Memory B cell (primary cell): ENCODE measurements at places on chromosomes 1 and 21.

- no peak for DNase-seq
Measured at GRCh38 chr21:42376338-42376982, 10.1 kb upstream of the TFF1 start.

DNA sequence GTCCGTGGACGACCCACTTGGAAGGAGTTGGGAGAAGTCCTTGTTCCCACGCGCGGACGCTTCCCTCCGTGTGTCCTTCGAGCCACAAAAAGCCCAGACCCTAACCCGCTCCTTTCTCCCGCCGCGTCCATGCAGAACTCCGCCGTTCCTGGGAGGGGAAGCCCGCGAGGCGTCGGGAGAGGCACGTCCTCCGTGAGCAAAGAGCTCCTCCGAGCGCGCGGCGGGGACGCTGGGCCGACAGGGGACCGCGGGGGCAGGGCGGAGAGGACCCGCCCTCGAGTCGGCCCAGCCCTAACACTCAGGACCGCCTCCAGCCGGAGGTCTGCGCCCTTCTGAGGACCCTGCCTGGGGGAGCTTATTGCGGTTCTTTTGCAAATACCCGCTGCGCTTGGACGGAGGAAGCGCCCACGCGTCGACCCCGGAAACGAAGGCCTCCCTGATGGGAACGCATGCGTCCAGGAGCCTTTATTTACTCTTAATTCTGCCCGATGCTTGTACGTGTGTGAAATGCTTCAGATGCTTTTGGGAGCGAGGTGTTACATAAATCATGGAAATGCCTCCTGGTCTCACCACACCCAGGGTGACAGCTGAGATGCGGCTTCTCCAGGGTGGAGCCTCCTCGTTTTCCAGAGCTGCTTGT, 32.4 kb downstream of the PRMT2 start:
- no peak for DNase-seq

- DNase-seq: no peak
Measured at GRCh38 chr1:8565802-8566201, 247.9 kb downstream of the SLC45A1 start.

- no peak for DNase-seq
Measured at GRCh38 chr1:112141923-112142322, 152.5 kb upstream of the KCND3 start.

- DNase-seq: no peak
Measured at GRCh38 chr1:161092621-161093028, 3.3 kb upstream of the NECTIN4 start.

DNA sequence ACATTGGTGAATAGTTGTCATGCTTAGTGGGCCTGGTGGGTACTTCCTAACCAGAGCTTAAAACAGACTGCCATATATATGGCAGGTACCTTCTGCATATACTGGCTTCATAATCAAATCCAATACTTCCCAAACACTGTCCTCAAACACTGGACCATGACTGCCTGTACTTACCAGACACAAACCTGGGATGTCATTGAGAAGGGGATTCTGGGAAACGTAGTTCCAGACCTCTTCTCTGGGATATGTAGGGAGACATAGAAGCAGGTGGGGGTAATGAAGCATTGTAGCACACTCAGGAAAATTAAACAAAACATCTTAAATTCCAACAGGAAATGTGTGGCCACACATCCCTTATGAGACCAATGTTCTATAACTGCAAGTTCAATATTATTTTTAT, 76.5 kb upstream of the ADAMTS5 start:
- DNase-seq: no peak

DNA sequence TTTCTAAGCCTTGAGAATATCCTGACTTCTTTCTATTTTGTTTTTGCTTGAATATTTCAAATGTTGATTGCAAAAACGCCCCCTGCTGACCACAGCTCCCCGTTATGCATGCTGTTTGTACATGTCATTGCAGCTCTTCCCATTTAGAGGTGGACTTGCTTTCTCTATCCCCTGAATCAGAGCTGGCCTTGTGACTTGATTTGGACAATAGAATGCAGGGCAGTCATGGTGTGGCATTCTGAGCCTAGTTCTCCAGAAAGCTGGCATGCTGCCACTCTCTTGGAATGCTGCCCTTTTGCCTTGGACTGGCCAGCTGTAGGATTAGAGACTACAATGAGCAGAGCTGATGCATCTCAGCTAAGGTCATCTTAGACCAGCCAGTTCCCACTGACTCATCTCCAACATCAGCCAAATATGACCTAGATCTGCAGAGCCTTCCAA, 1561.5 kb downstream of the MRPL39 start:
- DNase-seq: no peak

GRCh38 chr1:214228976-214229375, 52.0 kb upstream of the SMYD2 start:
- DNase-seq: no peak

DNA sequence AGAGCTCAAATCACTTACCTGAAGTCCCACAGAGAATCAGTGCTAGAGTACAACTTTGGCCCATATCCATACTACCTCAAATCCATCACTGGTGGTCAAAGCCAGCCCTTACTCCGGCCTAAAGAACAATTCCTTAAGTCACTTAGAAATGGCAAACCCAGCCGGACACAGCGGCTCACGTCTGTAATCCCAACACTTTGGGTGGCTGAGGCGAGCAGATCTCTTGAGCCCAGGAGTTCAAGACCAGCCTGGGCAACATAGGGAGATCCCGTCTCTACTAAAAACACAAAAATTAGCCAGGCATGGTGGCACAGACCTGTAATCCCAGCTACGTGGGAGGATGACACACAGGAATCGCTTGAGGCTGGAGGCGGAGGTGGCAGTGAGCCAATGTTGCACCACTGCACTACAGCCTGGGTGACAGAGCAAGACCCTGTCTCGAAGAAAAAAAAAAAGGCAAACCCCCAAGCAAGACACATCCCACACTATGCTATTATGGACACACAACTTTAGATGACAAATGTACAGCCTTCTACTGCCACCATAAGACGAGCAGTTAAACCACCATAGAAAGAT, 24.0 kb downstream of the NPHP4 start:
- DNase-seq: no peak

DNA sequence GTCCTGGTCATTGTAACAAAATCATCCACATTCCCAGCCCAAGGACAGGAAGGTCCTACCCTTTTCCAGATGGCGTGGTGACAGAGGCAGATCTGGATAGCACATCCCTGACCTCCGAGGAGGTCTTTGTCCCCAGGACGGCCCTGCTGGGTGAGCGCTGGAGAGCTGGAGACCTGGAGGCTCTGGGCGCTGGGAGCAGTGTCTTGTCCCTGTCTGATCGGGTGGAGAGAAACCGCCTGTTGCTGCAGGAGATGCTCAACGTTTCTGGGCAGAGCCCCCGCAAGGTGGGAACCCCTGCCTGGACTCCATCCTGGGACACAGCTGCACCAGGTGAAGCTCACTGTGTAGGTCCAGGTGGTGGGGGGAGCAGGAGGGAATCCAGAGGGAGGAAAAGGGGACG, 4.1 kb downstream of the KIAA1614 start:
- DNase-seq: no peak

DNA sequence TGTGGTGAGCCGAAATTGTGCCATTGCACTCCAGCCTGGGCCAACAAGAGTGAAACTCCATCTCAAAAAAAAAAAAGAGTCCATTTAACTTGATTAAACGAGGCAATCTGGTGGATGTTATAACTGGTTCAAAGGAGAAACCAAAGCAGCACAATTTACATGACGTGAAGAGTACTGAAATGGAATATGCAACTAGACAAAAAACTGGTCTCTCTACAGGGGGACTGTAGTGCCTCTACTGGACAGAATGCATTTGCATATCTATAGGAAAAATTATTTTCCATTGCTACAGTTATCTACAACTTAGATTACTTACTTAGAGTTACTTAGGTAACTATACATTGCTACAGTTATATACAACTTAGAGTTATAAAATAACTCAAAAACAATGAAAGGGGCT, 2.7 kb upstream of the CAPN2 start:
- DNase-seq: no peak

DNA sequence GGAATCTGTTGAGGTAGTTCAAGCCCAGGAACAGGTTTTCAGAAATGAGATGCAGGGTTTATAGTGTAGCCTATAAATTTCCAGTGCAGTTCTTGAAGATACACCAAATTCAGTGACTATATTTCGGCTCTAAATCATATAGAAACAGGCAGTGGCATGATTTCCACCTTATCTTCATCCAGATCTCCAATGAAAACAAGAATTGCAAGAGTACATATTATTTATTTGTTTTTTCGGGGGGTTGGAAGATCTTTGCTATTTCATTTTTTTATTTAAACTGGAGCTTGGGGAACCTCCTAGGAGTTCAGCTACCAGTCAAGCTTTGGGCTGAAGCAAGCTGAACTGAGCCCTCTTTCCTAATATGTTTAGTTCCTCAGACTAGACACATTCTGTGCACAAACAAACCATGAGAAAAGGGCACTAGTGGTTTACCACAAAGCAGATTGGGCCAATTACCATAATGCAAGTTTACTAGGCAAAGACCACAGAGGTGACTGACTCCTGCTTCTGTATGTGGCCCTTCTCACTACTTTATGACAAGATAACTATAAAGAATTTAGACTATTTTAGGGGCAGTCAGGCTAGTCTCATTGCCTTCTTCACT, 68.5 kb downstream of the RGS2 start:
- no peak for DNase-seq
